Karpas-422 (cell line): ENCODE measurements at places on chromosomes 5 and 9. TPM values are rescaled to one million over a fixed set of nuclear protein-coding genes. Genes with fewer than 3 reads are reported as not detected.

GRCh38 chr9:91503673-91504081, 80.0 kb upstream of the NFIL3 start:
- no peak for DNase-seq

DNA sequence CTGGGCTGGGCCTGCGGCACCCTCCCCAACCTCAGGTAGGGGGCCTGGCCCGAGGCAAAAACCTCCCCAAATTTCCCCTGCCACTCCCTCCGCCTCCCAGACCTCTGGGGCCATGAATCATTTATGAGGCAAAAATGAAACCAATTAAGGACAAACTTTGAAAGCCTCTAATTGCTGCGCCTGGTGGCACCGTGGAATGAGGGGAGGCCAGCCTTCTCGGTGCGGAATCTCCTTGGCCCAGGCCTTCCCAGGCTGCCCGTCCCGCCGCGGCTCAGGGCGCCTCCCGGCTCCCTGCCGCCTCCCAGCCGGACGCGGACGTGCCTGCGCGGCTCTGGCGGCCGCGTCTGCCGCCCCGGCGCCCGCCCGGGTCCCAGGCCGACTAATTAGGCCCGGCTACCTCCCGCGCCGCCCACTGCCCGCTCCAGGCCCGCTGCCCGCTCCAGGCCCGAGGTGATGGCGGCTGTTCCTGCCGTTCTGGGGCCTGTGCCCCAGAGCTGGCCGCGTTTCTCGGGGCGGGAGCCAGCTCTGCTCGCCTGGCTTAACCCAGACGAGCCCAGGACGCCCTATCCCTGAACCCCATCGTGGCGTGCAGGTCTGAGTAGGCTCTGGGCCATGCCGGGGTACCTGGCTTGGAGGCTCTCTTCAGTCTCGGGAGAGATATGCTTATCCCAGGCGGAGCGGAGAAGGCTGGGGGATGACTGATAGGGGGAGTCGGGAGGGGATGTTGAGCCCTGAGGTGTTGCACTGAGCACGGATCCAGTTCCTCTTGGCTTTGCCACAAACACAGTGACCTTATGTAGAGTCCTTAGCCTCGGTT, 20.1 kb downstream of the CXXC5 start:
- DNase-seq: no peak

GRCh38 chr9:86321373-86321772, 32.8 kb downstream of the TUT7 start:
- no peak for DNase-seq

DNA sequence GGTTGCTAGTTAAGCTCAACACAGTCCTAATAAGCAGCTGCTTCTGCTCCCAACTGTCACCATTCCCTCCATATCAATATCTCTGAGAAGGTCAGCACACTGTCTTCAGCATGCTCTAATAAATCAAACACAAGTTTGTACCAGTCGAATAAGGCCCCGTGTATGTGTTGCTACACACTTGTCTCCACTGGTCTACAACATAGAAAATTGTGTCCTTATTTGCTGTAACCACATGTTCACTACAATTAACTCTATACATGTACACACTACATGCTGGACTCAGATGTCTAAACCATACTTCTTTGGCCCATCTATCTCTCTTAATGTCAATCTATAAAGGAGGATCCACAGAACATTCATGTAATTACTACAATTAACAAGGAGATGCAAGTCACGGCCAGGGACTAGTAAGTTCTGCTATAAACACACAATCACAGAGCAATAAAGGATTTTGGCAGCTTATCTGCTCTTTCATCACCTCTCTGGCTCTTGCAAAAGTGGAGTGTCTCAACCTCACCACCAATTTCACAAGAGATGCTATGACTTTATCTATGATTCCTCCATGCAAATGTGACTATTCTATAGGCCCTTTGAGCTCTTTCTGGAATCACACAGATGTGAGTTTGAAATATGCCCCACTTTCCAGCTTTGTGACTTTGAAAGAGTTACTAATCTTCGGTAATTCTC, 143.9 kb downstream of the SEMA5A start:
- DNase-seq: no peak

DNA sequence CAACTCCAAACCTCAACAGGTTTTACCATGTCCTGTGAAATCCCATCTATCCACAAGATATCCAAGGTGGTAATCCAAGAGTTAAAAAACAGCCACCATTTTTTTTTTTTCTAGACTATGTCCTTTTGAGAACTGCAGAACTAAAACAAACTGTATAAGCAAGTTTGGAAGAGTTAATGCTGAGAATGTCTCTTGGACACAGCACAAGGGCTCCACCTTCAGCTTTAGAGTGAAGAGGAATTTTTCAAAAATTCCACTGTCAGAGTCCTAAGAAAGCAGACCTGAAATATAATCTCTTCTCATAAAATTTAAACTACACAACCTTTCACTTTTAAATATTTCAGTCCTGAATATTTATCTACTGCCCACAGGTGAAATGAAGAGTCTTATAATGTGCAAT, 167.8 kb upstream of the CCNG1 start:
- no peak for DNase-seq

GRCh38 chr9:93713716-93714115, 137.3 kb downstream of the PHF2 start:
- no peak for DNase-seq

DNA sequence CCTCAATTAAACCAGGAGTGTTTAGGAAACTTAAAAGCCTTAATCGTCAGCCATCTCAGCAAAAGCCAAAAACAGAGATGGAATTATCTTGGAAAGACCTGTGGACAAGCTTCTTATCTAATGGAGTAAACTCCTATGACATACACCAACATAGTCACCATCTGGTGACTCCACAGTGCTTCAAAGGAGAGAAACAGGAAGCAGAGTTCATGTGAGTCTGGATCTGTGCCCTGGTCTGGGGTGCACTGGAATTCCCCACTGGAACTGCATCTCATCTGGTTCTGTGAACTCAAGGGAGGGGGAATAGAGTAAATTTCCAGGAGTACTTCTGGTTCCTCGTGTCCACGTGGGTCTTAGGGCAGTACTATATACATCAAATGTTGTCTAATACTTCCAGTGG, 36.3 kb upstream of the KCNN2 start:
- no peak for DNase-seq

DNA sequence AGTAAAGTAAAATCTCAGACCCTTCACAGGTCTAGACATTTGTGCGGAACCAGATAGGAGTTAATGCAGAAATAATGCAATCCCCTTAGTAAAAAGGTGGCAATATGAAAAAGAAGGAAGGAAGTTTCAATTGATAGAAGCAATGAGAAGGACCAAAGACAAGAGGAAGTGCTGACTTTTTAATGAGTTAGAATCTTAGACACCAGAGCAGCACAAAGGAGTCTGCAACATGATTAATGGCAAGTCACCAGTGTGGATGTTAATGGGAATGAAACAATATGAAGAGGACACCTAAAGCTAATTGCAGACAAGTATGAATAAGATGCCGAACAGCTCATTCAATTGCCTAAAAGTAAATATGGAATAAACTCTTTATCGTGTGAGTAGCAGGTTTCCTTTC, 50.9 kb downstream of the MEGF9 start:
- no peak for DNase-seq

- DNase-seq: peak; percentile 62
Observed at GRCh38 chr9:87663556-87663955, 62.4 kb upstream of the CTSL start.

DNA sequence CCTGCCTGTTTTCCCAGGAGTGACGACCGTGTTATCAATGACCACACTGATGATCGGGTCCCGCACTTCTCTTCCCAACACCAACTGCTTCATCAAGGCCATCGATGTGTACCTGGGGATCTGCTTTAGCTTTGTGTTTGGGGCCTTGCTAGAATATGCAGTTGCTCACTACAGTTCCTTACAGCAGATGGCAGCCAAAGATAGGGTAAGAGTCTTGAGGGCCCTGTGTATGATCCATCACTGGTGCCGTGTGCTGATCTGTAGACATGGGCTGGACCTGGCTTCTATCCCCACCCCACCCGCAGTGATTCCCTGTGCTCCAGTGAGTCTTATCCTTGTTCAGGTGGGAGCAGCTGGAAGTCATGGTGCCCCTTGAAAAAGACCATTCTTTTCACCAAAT, 26.0 kb downstream of the GABRP start:
- peak; percentile 79 for DNase-seq

GRCh38 chr5:177430140-177430951, 3.9 kb downstream of the GRK6 start:
- peak; percentile 41 for DNase-seq

- DNase-seq: no peak
Observed at GRCh38 chr9:114720086-114720676, 38.2 kb upstream of the TEX48 start.

DNA sequence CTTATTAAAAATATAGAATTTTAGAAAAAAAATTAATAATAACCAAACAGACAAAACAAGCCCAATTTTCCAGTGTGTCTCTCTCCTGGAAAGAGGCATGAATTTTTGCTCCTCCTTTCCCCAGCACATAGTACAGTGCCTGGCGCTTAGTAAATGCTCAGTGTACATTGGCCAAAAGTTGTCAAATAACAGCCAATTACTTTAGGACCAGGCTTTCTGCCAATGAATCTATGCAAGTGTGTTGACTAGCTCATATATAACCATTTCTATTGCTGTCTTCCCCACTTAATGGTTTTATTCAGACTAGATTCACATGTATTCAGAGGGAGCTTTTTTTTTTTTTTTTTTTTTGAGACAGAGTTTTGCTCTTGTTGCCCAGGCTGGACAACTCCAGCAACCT, 120.1 kb upstream of the CD180 start:
- DNase-seq: no peak

DNA sequence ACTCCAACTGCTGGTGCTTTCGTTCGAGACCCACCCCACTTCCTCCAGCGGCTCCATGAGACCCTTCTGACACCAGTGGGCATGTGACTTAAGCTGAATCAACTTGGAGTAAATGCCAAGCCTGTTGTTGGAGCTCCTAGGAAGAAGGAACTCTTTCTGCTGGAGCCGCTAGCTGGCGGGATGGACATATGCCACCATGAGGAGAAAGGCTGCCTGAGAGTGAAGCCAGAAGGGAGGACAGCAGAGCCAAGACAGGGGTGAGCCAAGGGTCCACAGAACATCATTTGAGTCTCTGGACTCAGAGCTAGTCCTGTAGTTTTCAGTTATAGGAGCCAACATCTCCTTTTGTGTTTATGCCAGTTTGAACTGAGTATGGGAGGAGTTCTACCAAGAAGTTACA, 35.9 kb downstream of the ANXA6 start:
- no peak for DNase-seq

GRCh38 chr5:55289808-55290207, 17.7 kb downstream of the DHX29 start:
- no peak for DNase-seq

GRCh38 chr9:22307013-22307711, 139.5 kb upstream of the DMRTA1 start:
- peak; percentile 78 for DNase-seq

DNA sequence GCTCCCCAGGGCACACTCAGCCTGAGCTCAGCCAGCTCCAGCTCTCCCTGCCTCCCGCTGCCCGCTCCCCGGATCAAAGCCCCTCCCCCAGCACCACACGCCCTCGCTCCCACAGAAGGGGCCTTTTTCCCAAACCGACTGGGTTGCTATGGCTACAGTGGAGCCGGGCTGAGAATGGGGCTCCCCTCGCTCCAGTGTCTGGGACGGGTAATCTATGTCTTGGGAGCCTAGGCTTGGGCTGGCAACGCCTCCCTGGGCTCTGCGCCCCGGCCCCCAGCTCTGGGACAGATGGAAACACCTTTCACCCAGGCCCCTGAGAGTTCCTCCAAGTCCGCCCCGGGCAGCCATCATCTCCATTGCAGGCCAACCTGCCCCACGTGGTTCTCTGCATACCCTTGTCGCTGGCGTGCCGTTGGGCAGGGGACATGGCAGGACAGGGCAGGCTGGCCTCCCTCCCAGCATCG, 29.6 kb downstream of the NOTCH1 start:
- DNase-seq: no peak

GRCh38 chr9:95528908-95529502, 12.2 kb upstream of the PTCH1 start:
- DNase-seq: no peak

- DNase-seq: no peak
Observed at GRCh38 chr9:21553441-21553840, 71.3 kb upstream of the IFNE start.

DNA sequence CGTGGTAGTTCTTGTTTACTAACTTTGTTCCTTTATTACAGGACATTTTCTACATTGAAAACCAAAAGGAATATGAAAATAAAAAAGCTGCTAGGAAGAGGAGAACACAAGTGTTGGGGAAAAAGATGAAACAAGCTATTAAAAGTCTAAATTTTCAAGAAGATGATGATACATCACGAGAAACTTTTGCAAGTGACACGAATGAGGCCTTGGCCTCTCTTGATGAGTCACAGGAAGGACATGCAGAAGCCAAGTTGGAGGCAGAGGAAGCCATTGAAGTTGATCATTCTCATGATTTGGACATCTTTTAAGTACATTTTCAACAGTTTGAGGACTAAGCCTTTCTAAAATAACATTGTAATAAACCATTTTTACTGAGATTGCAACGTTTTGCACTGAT, 23.8 kb downstream of the PHAX start:
- no peak for DNase-seq

DNA sequence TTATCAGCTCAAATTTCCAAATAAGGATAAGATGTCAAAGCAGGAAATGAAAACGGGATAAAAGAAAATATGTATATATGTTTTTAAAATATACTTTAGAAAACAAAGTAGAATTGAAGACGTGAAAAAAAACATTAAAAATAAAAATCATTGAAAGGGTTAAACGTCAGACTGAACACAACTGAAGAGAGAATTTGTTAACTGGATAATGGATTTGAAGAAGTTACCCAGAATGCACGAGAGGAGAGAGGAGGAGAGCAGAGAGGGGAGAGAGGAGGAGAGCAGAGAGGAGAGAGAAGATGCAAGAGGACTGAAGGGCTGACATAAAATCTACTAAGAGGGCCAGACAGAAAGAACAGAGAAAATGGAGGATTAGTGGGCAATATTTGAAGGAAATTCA, 88.0 kb downstream of the CDKN2A start:
- no peak for DNase-seq

- no peak for DNase-seq
Observed at GRCh38 chr9:135884328-135885035, 22.9 kb downstream of the CAMSAP1 start.

- no peak for DNase-seq
Observed at GRCh38 chr9:5354184-5354583, 14.5 kb upstream of the RLN1 start.

- DNase-seq: peak; percentile 53
Observed at GRCh38 chr9:136533775-136534157, 12.1 kb downstream of the NOTCH1 start.

LRRC19 gene
- total RNA-seq: not detected in 2 replicates

OTULINL gene
- not detected in 2 replicates for total RNA-seq

CDC26 gene
- 33.4 and 36.0 TPM in 2 replicates for total RNA-seq

ARID3C gene
- total RNA-seq: 0.48 TPM in 1 of 2 replicates, not detected in the other

GABRA6 gene
- total RNA-seq: not detected in 2 replicates

QRFP gene
- total RNA-seq: not detected in 2 replicates

IL3 gene
- total RNA-seq: not detected in 2 replicates

IRGM gene
- 0.87 TPM in 1 of 2 replicates, not detected in the other for total RNA-seq

NMUR2 gene
- total RNA-seq: not detected in 2 replicates

GABRB2 gene
- not detected in 2 replicates for total RNA-seq

MARCHF11 gene
- not detected in 2 replicates for total RNA-seq

CRHBP gene
- 13.6 and 27.8 TPM in 2 replicates for total RNA-seq

WNT8A gene
- total RNA-seq: not detected in 2 replicates
